ENCODE measurements at places on chromosomes 5 and 9.

- DNase-seq, result no peak
These were observed 104.8 kb upstream of the RAD23B start for GRCh38 chr9:107178293-107178692.

GRCh38 chr5:168660691-168661090 is 81.5 kb upstream of the PANK3 start:
- no peak for DNase-seq

- no peak for DNase-seq
These were observed 40.1 kb downstream of the SLC6A3 start for GRCh38 chr5:1405121-1405520.

DNA sequence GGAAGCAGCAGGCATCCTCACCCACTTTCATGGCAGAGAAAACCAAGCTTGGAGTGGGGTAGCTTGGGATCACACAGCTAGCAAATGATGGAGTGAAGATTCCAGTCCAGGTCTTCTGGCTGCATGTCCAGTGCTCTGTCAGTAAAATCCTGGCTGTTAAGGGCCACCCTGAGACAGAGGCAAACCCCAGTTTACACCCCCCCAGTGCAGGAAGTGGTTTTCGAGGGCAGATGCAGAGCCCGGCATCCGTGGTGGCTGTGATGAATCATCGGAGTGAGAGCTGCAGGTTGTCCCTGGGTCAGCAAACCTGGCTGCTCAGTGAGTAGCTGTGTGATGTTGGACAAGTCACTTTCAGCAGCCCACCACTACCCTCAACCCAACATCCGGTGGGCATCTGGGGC is 115.4 kb downstream of the RGS3 start:
- DNase-seq, result peak; percentile 95

GRCh38 chr9:80197661-80198060 is 625.9 kb downstream of the TLE4 start:
- DNase-seq, result no peak

DNA sequence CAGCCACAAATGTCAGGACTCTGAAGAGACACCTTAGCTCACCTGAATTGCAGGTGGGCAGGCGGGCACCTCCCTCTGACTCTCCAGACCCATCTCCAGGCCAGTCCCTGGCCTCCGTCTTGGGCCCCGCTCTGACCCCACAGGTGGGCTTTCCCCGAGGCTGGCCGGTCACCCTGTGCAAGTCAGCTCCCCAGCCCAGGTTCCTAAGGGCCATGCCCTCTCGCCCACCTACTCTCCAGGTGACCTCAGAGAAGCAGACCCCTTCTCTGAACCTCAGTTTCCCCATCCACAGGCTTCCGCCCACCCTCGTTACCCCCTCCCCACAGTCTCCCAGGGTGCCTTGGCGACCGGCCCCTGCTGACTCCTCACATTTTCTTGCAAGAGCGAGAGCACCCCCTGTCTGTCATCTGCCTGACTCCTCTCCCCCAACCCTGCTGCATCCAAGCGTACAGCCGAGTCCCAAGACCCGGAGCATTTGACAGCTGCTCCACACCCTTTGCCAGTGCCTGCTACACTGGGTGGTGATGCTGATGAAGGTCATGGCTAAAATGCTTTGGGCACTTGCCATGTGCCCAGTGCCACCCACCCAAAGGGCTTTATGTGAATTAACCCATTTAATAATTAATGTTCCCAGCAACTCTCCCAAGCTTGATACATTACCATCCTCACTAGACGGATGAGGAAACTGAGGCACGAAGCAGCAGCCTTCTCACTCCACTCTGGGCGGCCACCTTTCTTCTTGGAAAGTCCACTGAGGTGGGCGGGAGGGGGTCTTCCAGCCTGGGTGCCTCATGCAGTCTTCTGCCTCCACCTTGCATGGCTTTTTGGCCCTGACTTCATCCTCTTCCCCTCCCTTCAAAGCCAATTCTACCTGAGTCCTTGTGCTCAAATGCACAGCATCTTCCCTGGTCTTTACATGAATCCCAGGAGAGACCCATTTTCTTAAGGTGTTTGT is 51.1 kb upstream of the ORM1 start:
- peak; percentile 32 for DNase-seq

DNA sequence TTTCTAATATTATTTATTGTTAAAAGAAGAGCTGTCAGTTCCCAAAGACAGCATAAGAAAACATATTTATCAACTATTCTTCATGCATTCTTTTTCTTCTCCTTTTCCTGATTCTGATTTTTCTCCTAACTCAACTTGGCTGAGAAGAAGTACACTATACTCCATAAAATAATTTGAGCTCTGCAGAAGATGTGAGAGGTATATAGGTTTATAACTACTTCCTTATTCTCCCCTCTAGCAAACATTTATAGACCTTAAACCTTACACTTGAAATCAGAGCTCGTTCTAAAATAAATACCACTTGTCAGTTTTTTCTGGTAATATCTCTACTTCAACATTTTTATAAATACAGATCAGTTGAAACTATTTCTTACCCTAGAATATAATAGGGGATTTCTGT is 724.8 kb upstream of the GRAMD2B start:
- DNase-seq, result no peak

- peak; percentile 14 for DNase-seq
These were observed 956 bp downstream of the MBLAC2 start for GRCh38 chr5:90473396-90474234.

DNA sequence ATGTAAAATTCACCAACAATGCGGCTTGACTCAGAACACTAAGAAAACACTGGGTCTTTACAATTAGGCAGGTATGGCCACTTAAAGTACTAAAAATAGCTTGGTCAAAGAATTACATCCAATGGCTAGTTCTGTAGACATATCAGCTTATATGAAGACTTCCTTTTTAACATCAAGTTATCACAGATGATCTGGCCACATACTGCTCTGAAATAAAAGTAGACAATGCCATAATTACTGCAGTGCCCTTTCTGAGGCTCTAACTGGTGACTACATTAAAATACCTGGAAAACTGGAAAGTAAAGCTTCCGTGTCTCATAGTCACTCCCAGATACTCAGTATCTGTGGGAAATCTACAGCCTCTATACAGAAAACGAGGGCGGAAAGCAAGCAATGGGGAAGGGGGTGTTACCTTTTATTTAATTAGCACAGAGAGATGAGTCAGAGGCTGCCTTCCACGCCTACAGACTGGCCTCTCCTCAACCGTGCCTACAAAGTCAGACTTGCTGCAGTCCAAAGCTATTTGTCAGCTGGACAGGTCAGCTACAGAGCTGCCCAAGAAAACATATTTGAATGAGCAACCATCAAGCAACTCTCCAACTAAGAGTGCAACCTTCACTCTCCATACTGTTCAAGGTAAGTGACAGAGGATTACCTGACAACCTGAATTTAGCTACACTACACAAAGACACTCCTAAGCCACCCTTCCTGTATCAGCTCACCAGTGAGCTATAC is 8.7 kb downstream of the SERINC5 start:
- no peak for DNase-seq

DNA sequence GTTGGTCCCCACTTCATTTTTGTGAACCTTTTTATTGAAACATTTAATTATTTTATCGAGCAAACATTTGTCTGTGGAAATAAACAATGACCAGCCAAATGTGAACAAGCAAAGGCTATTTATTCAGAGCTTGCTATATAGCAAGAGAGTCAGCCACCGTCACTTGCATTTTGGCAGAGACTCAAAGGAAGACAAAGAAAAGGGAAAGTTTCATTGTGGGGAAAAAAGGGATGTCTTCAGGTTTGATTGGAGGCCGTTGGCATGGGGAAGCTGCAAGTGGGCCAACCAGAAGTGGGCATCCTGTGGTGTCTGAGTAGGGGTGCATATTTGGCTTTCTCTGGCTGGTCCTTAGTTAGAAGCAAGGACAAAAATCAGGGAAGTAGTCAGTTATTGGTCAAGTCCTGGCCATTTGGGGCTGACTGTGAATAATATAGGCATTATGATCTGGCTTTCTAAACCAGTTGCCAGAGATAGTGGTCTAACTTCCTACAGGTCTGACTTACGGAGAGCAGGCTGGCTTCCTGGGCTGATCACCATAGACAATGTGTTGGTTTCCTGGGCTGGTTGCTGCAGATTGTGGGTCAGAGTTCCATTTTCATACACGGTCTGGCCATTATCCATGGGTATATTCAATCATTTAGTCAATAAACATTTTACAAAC is 16.6 kb downstream of the ENC1 start:
- DNase-seq, result no peak

GRCh38 chr5:6656680-6657079 is 23.4 kb downstream of the SRD5A1 start:
- DNase-seq, result no peak

DNA sequence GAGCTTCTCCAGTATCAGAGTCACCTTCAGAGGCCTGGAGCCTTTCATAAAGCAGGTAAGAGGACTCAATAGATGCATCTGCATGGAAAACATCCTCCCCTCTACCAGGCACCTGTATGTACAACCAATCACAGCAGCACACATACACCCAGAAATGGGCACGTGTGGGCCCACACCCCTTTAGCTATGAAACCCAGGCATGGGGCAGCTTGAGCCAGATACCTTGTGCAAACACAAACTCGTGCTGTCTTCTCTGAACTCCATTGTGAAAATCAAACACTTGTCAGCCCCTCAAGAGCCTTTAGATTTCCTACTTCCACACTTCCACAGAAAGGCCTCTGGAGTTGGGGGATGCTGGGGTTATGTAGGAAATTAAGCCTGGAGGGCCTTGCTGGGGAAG is 1.1 kb upstream of the CSF2 start:
- no peak for DNase-seq

- no peak for DNase-seq
These were observed 454.0 kb downstream of the DIRAS2 start for GRCh38 chr9:90188656-90189055.

DNA sequence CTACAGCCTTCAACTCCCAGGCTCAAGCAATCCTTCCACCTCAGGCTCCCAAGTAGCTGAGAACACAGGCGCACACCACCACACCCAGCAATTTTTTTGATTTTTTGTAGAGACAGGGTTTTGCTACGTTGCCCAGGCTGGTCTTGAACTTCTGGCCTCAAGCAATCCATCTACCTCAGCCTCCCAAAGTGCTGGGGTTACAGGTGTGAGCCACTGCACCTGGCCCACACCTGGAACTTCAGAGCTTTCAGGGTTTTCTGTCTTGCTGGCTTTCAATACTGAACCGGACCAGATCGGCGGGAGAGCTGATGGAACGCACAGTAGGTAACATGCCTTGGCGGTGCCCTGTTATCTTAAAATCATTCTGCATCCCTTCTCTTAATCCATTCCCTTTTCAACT is 30.8 kb downstream of the IPPK start:
- no peak for DNase-seq

DNA sequence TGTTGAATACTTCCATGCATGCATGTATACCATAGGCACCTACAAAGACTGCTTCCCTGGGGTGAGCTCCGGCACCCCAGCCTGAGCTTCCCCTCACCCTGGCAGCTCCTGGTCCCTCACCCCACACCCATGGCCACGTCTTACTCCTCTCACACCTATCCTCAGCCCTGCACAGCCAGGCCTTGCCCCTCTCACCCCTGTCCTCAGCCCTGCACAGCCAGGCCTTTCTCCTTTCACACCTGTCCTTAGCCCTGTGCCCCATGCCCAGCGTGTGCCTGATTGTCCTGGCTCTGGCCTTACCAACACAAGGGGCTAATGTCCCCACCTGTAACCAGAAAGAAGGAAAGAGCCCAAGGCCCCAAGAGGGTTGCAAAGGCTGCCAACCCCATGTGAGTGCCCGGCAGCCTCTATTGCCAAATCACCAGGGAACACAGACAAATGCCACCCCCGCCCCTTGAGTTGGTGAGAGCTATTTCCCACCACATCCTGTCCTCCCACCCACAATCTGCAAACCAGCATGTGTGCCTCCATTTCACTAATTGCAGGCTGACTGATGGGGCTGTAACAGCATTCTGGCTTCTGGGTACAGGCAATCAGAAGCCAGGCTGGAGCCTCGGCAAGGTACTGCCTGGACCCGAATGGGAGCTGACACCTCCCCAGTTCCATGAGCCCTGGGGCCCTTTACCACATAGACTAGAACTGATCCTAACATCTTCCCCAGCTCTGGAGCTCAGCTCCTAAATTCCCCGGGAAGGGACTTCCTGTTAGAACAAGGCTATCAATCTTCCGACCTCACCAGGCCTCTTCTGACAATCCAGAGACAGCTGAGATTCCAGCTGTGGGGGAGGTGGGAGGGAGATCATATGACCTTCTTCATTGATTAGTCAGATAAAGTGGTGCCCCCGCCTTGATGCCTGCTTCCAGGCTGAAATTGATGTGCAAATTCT is 78.2 kb downstream of the FAM114A2 start:
- no peak for DNase-seq

DNA sequence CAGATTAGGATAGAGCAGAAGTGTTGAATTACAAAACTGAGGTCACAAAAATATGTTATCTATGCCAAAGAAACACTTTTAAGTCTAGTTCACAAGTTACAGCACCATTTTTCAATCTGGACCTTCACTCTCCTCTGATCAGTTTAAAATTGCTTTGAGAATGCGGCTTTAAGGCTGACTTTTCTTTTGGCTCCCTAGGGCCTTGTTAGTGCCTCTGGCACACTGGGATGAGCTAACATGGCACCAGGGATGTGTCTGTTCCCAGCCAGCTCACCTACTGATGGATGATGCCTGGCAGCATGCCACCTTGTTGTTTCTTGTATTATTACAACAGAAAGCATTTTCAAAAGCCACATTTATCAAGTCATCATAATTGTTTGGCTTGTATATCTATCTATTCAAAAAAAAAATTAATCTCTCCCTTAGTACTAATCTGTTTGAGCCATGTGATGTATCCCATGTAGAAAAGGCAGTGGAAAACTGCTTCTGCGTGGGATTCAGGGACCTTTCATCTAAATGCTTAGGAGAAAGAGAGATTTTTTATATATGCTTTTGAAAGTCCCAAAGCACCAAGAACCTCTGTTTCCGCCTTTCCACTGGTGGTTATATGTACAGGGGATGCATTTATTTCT is 46.6 kb downstream of the ADAMTSL1 start:
- DNase-seq, result no peak

GRCh38 chr5:178338750-178339144 is 106.1 kb upstream of the PHYKPL start:
- no peak for DNase-seq

GRCh38 chr5:75656311-75657003 is 45.2 kb downstream of the ANKDD1B start:
- DNase-seq, result no peak

DNA sequence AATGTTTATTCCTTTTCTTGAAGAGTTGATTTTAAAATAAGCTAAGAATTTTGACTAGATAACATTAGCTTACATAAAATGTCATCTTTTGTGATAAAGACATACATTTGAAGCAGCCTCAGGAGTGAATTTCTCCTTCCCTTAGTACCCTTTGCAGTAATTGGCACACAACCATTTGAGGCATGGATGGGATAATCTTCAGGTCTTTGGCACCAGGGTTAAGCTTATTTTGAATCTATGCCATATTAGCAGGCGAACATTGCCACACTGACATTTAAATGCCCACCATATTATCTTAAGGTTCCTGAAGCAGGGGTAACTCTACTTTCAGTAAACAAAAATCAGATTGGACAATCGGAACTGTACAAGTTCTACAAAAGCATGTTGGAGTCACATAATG is 126.0 kb downstream of the NR3C1 start:
- no peak for DNase-seq

DNA sequence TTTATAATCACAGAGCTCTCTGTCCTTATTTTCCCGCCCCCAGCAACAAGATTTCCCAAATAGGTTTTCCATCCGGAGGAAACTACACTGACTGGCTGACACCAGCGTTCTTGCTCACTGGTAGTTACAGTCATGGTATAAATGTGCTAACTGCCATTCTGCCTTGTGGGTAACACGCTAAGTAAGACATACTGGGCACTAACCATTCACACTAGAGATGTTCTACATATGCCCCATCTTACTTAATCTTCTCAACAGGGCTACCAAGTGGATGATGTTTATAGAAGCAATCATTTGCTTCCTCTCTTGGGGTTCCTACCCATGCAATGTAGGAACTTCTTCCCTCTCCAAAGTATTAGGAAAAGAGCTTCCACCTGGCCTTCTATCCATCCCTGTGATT is 111.5 kb downstream of the SUSD1 start:
- DNase-seq, result no peak
